ENCODE measurements at places on chromosomes 5 and 9. TPM values are rescaled to one million over a fixed set of nuclear protein-coding genes. Genes with fewer than 3 reads are reported as not detected.

The BRINP1 gene
- not detected for total RNA-seq

The C5orf52 gene
- total RNA-seq: not detected

The SLC25A48 gene
- total RNA-seq: 0.14 TPM

The PARP8 gene
- total RNA-seq: 23.2 TPM

The IFNA21 gene
- total RNA-seq: not detected

The LIX1 gene
- total RNA-seq: not detected

The ATG12 gene
- 74.0 TPM for total RNA-seq

The SPATA31D4 gene
- total RNA-seq: not detected

The DOCK2 gene
- total RNA-seq: 17.4 TPM

The TRIM14 gene
- total RNA-seq: 6.0 TPM

The MYO10 gene
- total RNA-seq: 3.2 TPM

The PRDM9 gene
- not detected for total RNA-seq

The THBS4 gene
- 5.3 TPM for total RNA-seq

The SGCD gene
- 7.1 TPM for total RNA-seq

The PCDHGB6 gene
- total RNA-seq: 15.6 TPM

The FOXI1 gene
- total RNA-seq: not detected

The PDZD2 gene
- total RNA-seq: 6.2 TPM

The LRRC19 gene
- total RNA-seq: not detected

The SNAPC4 gene
- 12.5 TPM for total RNA-seq

The LCN9 gene
- not detected for total RNA-seq

The CTNND2 gene
- total RNA-seq: not detected

The NPR2 gene
- total RNA-seq: 36.9 TPM

The NPM1 gene
- 21,851 TPM for total RNA-seq

The FOXD4L4 gene
- not detected for total RNA-seq

The ASS1 gene
- total RNA-seq: 78.4 TPM

The TLX3 gene
- not detected for total RNA-seq

The SOHLH1 gene
- not detected for total RNA-seq

The SLC6A18 gene
- total RNA-seq: not detected

The SPRY4 gene
- total RNA-seq: 14.3 TPM

The C9orf43 gene
- total RNA-seq: 3.3 TPM

The RPP25L gene
- 31.3 TPM for total RNA-seq

The HAVCR1 gene
- total RNA-seq: 0.55 TPM

The KCNV2 gene
- total RNA-seq: not detected

The ZSWIM6 gene
- total RNA-seq: 11.9 TPM

The SLC25A46 gene
- total RNA-seq: 37.0 TPM

The SLIT3 gene
- 24.1 TPM for total RNA-seq

The GPR151 gene
- not detected for total RNA-seq

The NR2F1-AS1 gene
- total RNA-seq: 28.3 TPM

The DCTN3 gene
- total RNA-seq: 27.7 TPM
